ENCODE measurements at places on chromosomes 12 and 14.

- no peak for DNase-seq
These were observed 127.0 kb downstream of the TSPAN9 start for GRCh38 chr12:3204143-3204542.

DNA sequence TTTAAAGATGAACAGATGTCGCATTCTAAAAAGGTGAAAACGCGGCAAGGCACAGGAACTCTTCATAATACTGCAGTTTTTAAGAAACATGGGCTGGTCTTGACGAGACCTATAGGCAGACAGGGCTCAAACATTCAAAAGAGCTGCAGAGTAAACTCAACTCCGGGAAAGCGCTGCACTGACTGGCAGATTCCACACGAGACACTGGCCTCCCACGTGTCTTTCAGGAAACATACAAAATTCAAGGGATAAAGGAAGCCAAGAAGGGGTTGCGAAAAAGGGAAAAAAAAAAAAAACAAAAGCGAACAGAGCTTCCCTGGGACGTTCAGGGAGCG, 614 bp upstream of the ARF6 start:
- DNase-seq = peak; percentile 91

DNA sequence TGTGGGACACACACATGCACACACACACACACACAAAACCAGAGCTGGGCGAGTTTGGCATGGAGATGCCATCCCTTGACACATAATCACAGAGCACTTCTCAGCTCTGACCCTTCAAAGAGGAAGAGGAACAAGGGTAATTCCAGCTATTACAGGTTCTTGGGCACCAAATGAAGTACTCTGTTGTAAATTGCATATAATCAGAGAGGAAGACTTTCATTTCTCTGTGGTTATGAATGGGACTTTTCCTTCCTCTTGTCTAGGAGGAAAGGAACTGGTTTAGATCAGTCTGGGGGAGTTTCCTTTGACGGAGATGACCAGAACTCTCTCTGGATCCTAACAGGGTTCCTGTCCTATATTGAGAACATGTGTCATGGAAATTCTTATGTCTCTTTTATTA, 26.4 kb upstream of the FGF6 start:
- no peak for DNase-seq

- DNase-seq = no peak
These were observed 7.5 kb downstream of the SLC15A5 start for GRCh38 chr12:16269946-16270345.

- no peak for DNase-seq
These were observed 57.6 kb upstream of the BEGAIN start for GRCh38 chr14:100644784-100645183.

- DNase-seq = no peak
These were observed 9.7 kb downstream of the KRT72 start for GRCh38 chr12:52591521-52591920.

DNA sequence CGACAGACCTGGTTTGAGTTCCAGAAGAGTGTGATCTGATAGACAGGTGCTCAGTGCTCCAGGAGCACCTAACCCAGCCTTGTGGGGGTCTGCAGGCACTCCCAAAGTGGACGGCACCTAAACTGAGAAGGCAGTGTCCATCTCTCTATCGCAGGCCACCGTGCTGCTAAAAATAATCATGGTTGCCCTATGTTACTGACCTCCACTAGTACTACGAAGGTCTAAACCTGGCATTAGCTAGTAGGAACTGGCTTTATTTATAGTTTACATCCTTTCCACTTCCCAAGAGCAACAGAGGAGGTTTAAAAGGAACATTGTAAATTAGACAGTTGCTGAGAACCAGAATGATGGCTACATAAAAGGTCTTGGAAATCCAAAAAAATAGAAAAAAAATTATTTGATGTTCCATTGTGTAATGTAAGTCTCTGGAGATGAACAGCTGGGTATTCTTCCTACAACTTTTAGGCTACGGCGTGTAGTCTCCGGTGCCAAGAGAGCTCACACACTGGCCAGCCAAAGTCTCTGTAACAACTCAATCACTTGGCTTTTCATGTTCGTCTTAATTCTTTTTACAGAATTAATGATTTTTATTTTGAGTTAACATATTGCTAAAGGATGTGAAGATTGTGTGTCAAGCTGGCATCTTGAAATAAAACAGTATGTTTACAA, 27.3 kb downstream of the PPFIBP1 start:
- no peak for DNase-seq

DNA sequence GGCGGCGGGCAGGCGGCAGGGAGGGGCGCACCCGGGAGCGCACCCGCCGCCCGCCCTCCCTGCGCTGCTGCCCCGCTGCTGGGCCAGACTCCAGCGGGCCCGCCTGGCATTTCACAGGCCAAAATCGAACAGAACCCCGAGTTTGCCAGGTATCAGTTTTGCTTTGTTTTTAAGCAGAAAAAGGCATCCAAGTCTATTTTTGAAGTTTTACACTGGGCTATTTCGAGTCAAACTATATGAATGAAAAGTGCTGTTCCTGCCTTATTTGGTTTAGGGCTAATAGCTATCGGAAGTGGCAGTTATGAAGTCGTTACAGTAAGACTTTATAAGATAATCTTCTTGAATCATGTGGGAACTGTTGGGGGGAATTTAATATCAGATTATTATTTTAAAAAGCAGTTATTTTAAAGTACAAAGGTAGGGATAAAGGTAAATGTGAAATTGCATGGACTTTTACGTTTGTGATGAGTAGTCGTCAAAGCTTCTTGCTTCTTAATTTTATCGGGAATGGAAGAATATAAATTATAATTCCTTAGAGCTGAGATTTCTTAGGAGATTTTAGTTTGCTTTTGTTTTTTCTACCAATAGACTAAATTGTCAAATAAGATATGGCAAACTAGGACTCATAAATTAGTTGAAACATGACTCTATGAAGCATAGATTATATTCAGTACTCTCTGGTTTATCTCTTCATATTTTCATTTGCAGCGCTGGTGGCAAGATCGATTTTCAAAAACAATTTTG, 1.1 kb downstream of the MSRB3 start:
- peak; percentile 65 for DNase-seq

DNA sequence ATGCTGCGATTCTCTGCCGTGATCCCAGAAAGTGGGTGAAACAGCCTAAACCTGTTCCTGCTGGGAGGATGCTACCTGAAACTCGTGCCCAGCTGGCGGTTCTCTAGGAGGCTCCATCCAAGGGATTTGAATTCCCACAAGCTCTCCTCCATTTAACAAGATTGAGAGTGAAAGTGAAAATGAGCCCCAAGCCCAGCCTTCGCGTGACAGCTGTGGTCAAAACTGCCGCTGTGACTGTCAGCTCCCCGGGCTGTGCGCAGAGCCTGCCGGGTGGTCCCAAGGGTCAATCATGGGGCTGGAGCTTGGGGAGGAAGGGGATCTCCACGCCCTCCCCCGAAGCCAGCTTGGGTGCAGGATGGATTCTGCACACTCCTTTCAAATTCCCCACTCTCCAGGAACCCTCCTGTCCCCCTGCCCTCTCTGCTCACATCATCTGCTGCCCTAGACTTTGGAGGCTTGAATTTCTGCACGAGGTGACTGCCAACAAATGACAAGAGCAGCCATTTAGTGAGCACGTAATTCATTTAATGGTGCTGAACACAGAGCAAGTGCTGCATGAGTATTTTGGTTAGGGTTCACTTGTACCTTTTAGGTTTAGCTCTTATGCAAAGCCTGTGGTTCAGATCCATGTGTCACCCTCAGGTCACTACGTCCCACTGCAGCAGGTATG, 5.3 kb downstream of the ASB2 start:
- no peak for DNase-seq

- DNase-seq = no peak
These were observed 108.4 kb downstream of the PTPRR start for GRCh38 chr12:70812136-70812535.

- no peak for DNase-seq
These were observed 34.8 kb downstream of the IL31 start for GRCh38 chr12:122139266-122139665.

GRCh38 chr12:113797535-113797868, 168.6 kb downstream of the RBM19 start:
- no peak for DNase-seq

GRCh38 chr12:67394550-67394949, 125.4 kb downstream of the CAND1 start:
- DNase-seq = peak; percentile 93

GRCh38 chr14:42806909-42807315, 1200.2 kb downstream of the LRFN5 start:
- DNase-seq = peak; percentile 87

- DNase-seq = no peak
These were observed 22.1 kb downstream of the EIF5 start for GRCh38 chr14:103356024-103356682.

DNA sequence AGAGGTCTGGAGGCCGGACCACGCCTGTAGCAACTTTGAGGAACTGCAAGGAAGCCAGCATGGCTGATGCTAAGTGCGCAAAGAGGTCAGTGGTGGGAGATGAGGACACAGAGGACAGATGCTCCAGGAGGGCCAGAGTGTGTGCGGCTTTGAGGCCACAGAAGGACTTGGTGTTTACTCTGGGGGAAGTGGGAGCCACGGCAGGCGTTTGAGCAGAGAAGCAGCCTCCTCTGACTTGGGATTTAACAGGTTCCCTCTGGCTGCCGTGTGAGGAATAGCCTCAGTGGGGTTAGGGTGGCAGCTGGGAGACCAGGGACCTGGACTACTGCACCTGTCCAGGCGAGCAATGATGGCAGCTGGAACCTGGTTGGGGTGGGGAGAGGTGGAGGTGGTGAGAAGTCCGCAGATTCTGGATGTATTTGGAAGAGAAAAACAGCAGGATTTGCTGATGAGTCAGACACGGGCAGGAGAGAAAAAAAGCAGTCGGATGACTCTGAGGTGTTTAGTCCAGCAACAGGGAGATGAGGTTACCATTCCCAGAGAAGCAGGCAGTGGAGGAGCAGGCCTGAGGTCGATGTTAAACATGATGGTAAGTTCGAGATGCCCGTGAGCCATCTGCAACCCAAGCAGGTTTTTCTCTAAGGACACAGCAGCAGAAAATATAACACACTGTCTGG, 143.5 kb downstream of the SCARB1 start:
- DNase-seq = peak; percentile 68

DNA sequence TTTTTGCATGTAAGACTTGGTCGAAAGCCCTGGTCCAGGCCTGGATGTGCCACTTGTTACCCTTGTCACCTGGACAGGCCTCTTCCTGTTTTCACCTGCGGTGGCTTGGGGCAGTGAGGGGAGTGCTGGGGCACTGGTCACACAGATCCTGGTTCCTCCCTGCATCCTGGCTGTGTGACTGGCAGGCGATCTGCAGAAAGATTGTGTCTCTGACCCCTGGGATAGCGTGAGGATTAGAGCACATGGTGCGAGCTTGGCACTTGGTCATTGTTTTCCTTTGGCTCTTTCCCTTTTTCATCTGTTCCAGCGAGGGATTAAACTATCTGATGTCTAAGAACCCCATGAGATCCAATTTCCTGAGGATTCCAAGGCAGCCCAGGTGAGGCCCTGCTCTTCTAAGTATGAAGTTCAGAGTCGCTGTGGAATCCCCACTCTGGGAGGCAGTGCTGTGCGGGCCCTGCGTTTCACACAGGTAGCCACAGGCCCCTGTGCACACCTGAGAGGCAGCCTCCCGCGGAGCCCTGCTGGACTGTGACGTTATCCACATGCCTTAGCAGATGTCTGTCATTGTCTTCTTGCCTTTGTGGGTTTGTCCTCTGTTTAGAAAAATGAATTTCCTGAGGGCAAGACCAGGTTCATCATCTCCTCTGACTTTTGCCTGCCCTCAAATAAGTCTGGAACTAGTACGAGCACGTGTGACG, 288.4 kb downstream of the CACNA1C start:
- DNase-seq = no peak

DNA sequence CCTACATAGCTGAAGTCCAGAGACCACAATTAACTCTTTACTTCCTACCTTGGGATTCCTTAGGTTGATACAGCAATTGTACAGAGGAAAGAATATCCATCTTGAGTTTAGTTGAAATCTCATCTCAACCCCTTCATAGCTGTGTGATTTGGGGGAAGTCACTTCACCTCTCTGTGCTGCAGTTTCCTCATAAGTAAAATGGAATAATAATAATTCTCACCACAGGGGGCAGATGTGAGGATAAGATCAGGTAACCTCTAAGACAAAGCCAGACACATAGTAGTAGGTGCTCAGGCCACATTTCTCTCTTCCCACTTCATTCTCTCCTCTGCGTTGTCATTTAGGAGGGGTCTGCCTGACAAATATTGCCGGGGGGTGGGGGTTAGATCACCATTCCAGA, 6.7 kb downstream of the FOXN4 start:
- DNase-seq = no peak

DNA sequence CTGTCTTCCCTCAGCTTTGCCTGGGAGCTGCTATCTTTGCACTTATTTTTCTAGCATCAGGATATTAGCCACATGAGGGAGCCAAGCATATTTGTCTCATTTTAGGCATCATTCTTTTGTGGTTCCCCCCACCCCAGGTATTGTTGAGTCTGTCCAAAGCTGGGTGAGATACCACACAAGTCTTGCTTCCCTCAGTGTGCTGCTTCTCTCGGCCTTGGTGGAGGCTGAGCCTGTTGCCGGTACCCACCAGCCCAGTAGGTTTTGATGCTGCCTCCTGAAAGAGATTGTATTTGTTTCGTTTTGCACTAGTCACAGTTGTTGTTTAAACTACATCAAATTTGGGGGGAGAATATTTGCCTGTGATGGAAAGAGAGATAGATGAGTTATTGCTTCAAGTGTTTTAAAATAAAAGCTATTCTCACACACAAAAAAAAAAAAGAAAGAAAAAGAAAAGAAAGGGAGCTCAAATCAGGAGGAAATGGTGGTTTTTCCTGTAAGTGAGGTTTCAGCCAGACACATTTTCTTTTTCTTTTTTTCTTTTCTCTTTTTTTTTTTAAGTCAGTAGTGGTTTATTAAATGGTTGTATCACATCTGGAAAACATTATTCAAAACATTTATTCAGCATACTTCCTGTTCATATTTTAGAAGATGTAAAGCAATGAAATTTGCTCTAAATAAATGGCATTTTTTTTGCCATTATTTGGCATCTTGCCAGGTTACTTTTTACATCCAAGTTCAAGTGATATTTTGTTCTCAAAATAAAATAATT, 58.5 kb downstream of the SLC4A8 start:
- DNase-seq = no peak

GRCh38 chr12:57397441-57397840, 33.4 kb downstream of the R3HDM2 start:
- no peak for DNase-seq

DNA sequence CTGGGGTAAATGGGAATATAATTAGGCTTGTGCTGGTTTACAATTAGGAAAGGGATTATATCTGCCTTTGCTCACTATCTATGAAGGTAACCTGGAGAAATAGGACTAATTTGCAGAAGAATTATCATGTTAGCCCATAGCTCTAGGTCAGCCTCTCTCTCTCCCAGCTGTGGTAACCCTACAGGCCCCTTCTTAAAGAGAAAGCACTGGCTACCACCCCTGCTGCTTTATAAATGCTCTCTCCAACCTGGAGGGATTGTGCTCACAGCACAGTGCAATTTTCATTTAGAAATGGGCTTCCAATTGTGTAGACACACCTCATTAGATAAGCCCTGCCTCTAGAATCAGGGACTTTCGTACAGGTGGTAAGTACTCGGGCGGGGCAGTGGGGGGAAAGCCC, 22.7 kb upstream of the MGST1 start:
- no peak for DNase-seq

Data from umbilical cord (tissue), 2 donors.